Left ventricle myocardium inferior (tissue), 1 donor: ENCODE measurements at places on chromosomes 4 and X. TPM values are rescaled to one million over a fixed set of nuclear protein-coding genes. Genes with fewer than 3 reads are reported as not detected.

DNA sequence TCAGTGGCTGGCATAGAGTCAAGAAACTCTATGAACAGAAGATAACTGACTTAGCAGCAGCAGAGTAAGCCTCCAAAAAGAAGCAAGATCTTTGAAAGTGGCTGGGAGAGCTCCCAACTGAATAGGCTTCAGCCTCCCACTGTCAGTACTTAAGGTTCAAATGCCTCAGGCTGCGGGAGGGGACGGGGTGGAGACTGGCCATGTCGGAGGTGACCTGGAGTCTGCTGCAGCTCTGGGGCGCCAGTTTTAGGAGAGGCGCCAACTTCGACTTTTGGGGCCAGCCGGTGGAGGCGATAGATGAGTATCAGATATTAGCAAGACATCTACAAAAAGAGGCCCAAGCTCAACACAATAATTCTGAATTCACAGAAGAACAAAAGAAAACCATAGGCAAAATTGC lies 67.3 kb downstream of the TMEM144 start:
- no peak for DNase-seq

DNA sequence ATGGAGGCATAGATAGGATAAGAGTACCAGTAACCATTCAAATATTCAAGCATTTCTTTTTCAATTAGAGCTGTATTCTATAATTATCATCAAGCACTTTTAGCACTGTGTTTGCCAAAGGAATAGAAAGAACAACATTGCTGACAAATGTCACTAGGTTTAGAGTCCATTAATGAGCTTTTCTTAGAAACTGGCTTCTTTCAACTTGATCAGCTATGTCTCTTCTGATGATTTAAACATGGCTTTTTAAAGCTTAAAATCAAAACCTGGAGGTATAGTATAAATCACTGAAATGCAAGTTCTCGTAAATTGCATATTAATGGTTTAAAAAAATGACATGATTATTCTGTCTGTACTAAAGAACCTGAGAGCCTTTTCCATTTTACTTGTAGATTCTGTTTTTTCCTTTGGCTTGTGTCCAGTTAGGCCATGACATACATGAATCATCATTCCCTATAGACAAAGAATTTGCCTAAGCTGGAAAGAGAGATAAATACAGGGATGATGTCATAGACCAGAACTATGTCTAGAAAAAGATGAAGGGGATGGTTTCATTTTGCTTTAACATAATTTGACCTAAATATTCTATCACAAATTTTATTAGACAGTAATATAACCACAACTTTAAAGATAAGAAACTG lies 340.1 kb upstream of the CTSO start:
- no peak for DNase-seq

GRCh38 chr4:75722417-75722816 lies 2.0 kb upstream of the USO1 start:
- no peak for DNase-seq

DNA sequence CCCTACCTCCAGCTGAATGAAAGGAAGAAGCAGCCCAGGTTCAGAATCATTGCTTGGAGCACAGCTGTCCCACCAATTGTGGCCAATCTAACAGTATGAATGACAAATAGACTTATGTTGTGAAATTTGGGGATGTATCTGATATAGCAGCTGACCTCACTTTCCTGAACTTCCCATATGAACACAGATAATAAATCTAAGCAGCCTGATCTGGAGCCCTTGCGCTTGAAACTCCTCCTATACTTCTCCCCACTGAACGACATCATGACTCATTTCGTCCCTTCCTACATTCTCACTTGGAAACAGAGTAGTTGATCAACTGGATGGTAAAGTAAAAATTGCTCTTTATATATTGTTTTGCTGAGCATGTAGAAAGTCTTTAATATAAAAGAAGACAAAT lies 24.2 kb upstream of the AMELX start:
- DNase-seq, result no peak

- no peak for DNase-seq
Measured at GRCh38 chrX:151151665-151152267, 24.6 kb upstream of the GPR50 start.

DNA sequence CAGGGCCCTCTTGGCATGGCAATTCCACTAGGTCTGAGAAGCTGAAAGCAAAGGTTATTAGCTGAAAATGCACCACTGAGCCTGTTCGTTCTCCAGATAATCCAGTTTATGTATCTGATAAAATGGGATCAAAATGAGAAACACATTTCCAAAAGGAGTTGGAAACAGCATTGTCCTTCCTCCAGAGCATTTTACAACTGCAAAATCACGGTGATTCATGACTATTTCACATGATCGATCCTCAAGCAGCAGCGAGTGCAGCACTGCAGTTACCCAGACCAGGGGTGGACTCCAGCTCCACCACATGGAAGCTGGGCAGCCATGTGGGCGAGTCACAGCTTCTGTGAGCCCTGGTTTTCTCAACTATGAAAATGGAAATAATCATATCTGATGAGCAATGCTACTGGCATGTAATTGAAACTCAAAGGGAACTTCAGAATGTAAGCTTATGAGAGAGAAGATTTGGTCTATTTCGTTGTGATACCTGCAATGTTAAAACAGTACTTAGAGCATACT lies 78.7 kb upstream of the MSX1 start:
- DNase-seq, result no peak

Gene PRDM8
- total RNA-seq, result 0.66 TPM

Gene SPINK2
- 0.80 TPM for total RNA-seq

Gene TSR2
- total RNA-seq, result 40.6 TPM

Gene RAB41
- not detected for total RNA-seq
